ENCODE measurements at places on chromosomes 16 and 17.

GRCh38 chr16:68166264-68166663 lies 69.7 kb downstream of the ESRP2 start:
- no peak for DNase-seq

GRCh38 chr16:85449885-85450245 lies 163.3 kb upstream of the GSE1 start:
- peak; percentile 24 for DNase-seq

- no peak for DNase-seq
These were observed 4.5 kb upstream of the SLC5A11 start for GRCh38 chr16:24841291-24841690.

GRCh38 chr17:31513731-31514427 lies 122.4 kb downstream of the RAB11FIP4 start:
- DNase-seq: no peak

DNA sequence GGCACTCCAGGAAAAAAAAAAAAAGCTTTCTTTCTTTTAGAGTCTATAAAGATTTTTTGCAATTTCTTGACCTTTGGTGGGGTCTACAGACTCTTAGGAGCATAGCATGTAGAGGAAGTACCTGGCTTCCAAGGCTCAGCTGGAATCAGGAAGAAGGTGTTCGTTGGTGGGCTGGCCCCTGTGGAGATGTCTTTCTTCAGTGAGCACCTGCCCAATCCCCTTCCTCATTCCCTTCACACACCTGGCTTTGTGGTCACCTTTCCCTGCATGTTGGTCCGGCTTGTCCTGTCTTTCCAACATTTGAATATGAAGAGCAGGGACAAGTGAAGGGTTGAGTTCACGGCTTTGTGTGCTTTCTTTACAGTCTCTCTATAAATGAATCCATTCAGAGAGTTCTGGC lies 352.4 kb downstream of the HAPSTR1 start:
- DNase-seq: no peak

- no peak for DNase-seq
These were observed 20.2 kb upstream of the MAPT start for GRCh38 chr17:45874151-45874550.

DNA sequence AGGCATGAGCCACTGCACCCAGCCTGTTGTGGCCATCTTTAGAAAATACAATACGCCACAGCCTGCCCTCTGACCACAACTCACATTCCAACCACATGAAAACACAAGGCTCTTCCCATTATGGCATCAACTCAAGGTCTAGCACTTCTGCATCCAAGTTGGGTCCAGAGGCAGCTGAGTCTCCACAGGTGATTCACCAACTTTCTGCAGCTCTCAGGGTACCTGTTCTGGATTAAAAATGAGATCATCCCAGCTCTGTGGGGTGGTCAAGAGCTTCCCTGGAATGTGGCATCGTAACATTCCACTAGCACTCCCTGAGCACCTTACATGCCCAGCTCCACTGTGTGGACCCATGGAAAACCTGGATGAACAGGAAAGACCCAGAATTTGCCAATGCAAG lies 9.9 kb upstream of the GUCY2D start:
- no peak for DNase-seq

DNA sequence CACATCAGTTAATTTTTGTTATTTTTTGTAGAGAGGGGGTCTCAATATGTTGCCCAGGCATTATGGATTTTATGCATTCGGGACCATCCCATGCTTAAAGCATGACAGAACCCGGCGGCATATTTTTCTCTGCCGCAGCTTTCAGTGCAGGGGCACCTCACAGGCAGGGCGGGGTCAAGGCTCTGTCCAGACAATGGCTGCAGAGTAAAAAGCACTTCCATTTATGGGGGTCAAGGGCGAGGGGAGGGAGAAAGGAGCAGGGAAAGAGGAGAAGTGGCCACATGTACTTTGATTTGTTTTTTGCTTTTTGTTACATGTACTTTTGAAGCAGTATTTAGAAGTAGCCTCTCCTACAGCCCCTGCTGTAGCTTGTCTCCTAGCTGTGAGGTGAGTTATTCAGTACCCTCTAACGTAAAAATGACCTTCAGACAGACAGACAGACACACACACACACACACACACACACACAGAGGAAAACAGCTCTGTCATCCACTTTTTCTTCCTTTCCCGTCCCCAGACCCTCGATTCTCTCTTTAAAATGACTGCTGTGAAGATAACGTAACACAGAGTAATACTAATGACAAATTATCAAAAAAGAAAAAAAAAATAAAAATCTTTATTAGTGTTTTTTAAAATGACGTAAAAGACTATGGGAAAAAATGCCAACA lies 856 bp upstream of the SCPEP1 start:
- DNase-seq: no peak

DNA sequence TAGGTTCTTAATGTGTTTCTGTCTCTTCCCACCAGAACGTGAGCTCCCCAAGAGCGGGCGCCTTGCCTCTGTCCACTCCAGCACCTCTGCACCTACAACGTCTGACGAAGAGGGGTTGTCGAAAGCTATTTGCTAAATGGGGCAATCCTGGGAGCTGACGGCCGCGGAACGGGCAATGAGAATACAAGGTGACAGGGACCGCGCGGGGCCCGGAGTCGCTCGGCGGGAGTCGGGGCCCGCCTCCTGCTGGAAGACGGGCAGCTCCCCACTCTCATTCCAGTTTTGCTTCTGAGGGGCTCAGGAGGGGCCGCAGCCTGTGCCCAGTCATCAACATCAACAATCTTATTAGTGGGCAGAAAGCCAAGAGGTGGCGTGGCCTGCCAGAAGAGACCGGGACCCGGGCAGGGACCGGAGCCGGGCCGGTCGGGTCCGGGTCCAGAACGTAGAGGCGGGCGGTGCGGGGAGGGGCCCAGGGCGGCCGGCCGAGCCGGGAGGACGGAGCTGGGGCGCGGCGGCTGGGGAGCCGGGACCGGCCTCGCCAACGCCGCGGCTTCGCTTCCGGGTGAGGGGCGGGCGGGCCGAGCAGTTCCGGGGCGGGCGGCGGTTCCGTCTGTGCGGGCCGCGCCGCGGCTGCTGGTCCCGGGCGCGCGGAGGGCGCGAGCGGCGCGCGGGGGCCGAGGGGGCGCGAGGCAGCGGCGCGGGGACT lies at the start of gene MOSMO:
Gene MOSMO (plus strand): TSS at position 603 of the 706 bp plus-strand sequence. CDS start 191 bp downstream, outside the sequence.
- DNase-seq: peak; percentile 65

DNA sequence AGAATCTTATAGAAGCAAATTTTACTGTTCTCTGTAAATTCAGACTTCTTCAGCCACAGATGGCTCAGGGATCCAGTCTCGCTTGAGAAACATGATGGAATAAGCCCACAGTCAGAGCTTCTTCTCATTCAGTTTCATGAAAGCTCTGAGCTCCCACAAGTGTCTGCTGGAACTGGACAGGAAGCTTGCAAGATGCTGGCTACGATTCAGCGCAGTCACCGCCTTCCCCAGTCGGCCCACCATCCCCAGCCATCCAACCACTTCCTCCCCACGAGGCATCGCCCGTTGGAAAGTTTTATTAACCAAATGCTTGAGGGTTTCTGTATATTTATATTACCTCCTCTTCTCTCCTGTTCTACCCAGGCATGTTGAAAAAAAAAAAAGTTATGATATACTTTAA lies 171.7 kb downstream of the ZFHX3 start:
- DNase-seq: no peak

- DNase-seq: no peak
These were observed 1.1 kb downstream of the CCL13 start for GRCh38 chr17:34357398-34357797.

DNA sequence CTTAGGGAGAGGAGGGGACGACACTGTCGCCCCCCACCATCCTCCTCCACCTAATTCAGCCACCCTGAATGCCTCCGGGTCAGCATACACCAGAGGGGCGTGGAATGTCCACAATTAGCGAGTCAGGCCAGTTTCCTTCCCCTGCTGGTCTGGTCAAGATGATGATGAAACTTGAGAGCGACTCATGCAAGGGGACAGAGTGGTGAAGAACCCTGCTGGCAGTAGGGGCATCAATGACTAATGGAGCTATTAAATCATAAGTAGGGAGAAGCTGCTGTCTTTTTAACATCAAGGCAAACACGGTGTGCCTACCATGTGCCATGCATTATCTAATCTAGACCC lies 7.2 kb downstream of the SPACA3 start:
- DNase-seq: no peak

DNA sequence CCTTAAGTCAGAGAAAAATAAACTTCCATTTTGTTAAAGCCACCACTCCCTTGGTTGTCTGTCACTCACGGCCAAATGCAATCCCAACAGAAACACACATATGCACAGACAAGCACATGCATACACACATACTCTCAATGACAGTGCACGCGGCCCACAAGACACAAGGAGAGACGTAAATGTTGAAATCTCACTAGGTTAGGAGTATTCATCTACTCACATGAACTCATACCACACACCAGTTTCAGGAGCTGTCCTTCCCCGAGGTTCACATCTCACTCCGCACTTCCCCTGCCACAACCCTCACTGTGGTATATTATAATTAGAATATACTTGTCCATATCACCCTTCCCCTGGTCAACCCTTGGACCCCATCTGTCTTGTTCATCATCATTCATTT lies 30.5 kb upstream of the CRYBA1 start:
- no peak for DNase-seq

DNA sequence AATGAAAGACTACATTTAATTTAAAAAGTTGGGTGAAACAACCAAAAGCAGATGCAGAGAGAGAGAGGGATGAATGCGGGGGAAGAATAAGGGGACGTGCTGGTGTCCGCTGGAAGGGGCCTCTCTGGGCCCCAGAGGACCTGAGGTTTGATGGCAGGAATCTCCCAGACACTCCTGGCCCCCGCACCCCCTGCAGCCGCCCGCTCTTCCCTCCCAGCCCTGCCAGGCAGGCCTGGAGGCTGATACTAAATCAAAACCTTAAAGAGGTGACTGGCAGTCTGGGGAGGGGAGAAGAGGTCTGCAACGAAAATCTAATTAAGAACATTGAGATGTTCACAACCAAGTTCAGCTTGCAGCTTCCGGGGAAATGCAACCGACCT lies 2.4 kb downstream of the FOXL1 start:
- no peak for DNase-seq

DNA sequence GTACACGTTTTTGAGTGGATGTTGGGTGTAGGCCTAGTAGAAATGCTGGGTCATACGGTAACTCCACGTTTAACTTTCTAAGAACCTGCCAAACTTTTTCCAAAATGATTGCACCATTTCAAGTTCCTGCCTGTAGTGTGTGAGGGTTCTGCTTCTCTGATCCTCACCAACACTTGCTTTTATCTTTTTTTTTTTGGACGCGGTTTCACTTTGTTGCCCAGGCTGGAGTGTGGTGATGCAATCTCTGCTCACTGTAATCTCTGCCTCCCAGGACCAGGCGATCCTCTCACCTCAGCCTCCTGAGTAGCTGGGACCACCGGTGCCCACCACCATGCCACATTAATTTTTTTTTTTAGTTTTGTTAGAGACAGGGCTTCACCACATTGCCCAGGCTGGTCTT lies 23.5 kb downstream of the ZNF750 start:
- no peak for DNase-seq

DNA sequence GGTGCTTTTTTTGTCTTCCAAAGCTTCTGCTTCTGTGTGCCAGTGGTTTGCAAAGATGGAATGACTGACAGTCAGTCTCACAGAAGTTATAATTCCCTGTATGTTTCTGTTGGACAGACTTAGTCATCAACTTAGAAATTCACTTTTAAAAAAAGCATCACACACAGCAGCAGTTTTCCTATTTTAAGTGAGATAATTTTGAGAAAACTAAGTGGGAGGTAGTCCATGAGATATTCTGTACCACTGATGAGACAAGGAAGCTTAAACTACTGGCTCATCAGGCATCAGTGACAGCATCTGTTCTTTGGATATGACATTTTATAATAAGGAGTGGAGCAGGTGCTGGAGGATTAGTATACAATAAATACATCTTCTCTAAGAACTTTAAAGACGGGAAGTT lies 20.0 kb downstream of the CNP start:
- no peak for DNase-seq

DNA sequence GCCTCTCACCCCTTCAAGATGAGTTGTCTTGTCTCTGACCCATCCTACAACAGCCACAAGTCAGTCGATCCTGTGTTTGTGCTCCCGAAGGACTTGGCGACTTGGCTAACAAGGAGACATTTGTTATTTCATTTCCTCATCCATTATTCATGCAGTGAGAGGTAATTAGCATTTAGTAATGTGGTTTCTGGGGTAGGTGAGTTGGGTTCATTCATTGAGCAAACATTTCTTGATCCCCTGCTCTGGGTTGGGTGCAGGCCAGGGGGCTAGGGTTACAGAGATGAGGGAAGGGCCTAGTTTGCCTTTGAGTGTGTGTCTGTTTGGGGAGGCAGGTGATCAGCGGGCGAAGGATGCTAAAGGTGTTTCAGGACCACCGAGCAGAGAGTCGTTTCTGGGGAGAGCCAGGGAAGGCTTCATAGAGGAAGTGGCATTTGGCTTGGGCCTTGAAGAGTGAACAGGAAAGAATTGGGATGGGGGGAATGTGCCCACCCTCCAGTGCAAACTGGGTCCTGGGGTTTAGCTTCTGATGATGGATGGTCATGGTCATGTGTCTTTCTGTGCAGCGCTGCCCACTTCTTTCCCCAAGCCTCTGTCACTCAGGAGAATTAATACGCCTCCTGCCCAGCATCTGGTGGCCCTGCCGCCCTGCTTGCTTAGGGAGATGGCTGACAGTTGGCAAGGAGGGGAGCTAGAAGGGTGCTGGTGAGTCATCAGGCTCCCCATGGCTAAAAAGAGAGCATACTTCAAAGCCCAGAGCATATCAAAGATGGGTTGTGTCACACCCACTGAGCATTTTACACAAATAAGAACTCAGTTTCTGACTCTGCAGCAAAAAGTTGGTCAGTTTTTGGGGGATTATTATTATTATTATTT lies 38.5 kb downstream of the MSI2 start:
- DNase-seq: no peak

- DNase-seq: no peak
These were observed 833.6 kb upstream of the SOX9 start for GRCh38 chr17:71287071-71287823.

GRCh38 chr17:75681289-75681688 lies 14.2 kb downstream of the SAP30BP start:
- DNase-seq: no peak

- DNase-seq: no peak
These were observed 242.3 kb upstream of the TBX2 start for GRCh38 chr17:61157246-61157886.

DNA sequence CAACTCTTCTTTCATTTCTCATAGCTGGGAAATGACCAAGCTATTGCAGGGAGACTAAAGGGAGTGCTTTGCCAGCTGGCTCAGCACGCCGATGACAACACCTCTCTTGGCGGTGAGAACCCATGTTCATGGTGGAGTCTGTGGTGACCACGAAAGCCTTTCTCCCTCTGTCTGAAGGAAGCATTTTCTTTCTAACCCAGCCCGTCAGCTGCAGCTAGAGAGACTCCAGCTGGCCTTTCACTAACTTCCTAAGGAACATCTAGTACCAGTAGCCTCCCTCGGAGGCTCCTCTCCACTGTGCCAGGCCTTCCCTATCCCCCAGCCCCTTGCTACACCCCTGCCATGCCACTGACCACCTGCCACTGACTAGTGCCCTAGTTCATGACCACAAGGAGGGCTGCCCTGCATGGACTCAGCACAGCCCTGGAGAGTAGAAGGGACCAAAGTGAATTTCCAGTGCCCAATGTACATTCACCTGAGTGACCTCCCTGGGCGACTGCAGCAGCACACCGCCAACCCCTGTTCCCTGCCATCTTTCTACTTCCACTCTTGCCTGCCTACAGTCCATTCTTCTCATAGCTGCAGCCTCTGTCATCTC lies 81.3 kb downstream of the CBLN1 start:
- no peak for DNase-seq

Measured in OCI-LY7 (cell line).